Activated CD4-positive, CD25-positive, alpha-beta regulatory T cell (primary cell): ENCODE measurements at places on chromosomes 6 and 20.

- DNase-seq, result peak; percentile 79
Observed at GRCh38 chr6:32413427-32414047, 6.6 kb upstream of the BTNL2 start.

- no peak for DNase-seq
Observed at GRCh38 chr6:96276305-96276704, 245.3 kb upstream of the UFL1 start.

DNA sequence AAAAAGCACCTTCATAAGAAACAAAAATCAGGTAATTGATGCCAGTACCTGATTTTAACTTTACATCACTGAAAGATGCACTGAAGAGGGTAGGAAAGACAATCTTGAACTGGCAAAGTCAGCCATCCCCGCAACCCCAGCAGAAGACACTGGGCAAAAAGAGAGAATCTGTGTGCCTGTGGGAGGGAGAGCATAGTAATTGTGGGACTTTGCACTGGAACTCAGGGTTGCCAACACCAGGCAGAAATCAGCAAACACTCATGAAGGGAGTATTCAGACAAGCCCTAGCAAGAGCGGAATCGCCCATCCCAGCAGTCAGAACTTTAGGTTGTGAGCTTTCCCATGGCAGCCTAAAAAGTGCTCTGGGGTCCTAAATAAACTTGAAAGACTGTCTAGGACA is 344.6 kb upstream of the GJE1 start:
- DNase-seq, result no peak

GRCh38 chr20:17796091-17796563 is 96.4 kb downstream of the BANF2 start:
- no peak for DNase-seq

- no peak for DNase-seq
Observed at GRCh38 chr20:32982617-32983458, 21.4 kb downstream of the SUN5 start.

DNA sequence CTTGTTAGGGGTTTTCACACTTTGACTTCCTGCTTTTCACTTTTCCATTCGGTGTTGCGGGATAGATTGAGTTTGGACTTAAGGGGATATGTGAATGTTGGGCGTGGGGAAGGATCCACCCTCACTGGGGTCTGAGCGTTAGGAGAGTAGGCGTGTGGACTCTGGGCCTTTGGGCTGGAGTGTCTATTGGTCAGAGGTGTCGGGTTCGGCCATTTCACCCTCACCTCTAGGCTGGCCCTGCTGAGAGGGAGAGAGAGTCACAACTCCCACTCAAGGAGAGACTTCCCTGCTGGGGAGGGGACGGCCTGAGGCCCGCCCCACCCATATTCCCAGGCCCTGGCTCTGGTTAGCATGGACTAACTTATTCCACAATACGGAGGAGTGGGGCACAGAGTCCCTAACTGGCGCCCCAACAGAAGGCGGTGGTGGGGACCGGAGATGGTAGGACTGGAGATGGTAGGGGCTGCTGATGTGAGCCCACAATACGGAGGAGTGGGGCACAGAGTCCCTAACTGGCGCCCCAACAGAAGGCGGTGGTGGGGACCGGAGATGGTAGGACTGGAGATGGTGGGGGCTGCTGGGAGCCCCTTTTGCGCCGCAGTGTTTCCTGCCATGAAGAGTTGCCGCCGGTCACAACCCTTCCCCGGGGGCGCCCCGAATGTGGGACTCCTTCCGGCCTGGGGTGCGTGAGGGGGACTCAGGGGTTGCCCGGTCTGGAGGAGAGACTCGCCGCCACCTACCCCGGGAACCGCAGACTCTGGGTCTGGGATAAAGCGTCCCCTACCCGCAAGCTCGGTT is 1.4 kb upstream of the PTPRA start:
- DNase-seq, result no peak

- DNase-seq, result no peak
Observed at GRCh38 chr6:87754828-87755227, 52.8 kb upstream of the AKIRIN2 start.
